ENCODE measurements at places on chromosomes 5 and 9.

GRCh38 chr5:176785184-176786145 is 24.9 kb upstream of the UNC5A start:
- no peak for DNase-seq

GRCh38 chr9:126151686-126152134 is 174.9 kb upstream of the MVB12B start:
- DNase-seq: peak; percentile 13

- no peak for DNase-seq
Observed at GRCh38 chr5:41345295-41345694, 132.0 kb upstream of the C6 start.

DNA sequence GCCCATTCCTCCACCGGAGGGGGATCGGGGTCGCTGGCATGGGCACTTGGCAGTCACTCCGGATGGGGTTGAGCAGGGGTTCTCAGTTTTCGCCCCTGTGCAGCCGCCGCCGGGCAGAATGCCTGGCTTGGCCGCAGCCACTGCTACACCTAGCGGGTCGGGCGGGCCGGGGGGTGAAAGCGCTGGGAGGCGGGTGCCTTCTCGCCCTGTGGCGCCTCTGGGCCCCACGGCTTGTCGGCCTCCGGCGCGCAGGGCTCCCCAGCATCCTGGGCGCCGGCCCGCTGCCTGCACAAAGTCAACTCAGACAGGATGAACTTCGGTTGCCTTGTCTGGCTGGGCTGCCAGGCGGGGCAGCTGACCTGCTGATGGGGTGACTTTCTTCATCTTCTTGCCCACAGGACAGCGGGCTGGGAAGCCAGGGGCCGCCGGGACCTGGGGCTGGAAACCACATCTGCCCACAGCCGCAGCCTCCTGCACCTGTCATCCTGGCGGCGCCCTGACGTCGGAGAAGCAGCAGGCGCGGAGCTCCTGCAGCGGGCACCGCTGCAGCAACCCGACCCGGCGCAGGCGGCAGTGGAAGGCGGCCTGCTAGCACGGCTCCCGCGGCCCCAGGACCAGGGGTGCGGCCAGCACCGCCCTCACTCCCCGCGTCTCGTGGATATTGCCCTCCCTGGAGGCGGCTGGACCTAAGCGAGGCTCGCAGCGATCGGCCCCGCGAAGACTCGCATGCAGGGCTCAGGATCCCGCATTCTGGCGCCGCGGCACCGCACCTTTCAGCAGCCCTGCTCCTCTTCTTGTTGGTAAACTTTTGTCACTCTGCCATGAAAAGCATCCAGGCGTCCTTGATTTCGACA is 1.3 kb upstream of the ANKRD18A start:
- no peak for DNase-seq

DNA sequence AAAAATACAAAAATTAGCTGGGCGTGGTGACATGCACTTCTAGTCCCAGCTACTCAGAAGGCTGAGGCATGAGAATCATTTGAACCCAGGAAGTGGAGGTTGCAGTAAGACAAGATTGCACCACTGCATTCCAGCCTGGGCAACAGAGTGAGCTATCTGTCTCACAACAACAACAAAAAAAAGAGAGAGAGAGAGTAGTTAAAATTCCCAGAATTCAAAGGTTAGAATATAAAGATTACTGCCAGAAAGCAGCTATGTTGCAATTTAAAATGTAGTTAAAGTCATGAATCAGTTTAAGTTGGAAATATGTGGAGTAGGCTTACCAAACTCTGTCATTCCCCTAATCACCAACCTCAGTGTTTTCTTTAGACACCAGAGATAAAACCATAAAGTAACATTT is 58.7 kb upstream of the SUSD1 start:
- DNase-seq: peak; percentile 63

DNA sequence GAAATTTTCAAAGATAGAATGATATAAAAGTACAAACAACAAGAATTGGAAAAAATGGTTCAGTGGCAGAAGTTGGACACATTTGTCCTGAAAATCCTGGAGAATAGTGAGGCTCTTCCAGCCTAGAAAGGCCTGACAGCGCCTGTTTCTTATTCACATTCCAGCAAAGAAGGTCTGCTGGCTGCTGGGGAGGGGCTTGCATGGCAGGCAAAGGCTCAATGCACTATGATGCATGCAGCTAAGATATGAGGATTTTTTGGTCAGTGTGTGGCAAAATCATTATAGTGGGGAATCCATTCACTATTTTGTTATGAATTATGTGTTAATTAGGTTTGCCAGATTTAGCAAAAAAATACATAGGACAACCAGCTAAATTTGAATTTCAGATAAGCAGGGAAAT is 243.9 kb upstream of the SLC30A5 start:
- no peak for DNase-seq

DNA sequence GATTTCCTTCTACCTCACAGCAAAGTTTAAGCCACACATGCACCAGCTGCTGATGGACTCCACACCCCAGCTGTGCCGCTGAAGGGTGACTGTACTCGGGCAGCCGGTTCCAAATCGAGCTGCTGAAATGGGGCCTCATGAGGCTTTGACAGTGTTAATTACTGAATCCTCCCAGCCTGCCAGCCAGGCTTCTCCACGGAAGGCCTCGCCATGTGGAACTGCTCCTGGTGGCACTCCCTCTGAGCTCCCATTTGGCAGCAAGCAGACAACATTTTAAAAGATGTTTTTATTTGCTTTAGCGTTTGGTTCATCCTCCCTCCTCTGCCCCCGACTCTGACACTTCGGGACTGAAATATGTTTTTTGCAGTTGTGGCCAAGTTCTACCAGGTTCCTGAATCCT is 479.4 kb upstream of the MPDZ start:
- no peak for DNase-seq

- DNase-seq: no peak
Observed at GRCh38 chr9:113313261-113313660, 10.1 kb upstream of the RNF183 start.

DNA sequence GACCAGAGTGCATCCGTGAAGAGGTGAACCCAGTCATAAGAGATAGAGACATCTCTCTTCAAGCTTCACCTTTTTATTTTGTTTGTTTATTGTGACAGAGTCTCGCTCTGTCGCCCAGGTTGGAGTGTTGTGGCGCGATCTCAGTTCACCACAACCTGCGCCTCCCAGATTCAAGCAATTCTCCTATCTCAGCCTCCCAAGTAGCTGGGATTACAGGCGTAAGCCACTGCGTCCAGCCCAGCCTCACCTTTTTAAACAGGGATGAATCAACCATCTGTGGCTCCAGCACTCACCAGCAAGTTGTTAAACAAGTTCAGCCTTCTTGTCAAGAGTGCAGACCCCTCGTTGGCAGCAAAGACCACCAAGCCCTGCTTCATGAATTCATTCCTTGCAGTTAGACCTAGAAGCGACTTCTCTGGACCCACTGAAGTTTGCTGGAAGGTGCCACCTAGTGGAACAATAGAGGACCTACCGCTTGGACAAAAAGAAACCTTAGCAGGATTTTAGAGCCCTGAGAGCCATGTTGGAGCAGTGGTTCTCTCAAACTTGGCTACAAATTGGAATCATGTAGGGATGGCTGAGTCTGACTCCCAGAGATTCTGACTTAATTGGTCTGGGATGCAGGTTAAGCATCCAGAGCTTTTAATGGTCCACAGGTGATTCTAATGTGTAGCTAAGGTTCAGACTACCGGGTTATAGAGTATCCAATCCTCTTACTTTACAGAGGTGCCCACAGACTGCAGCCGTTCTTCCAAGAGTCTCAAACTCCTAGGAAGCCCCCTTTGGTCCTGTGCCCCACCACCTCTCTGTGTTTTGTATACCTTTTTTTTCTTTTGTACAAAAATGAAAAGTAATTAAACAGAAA is 10.5 kb upstream of the GALNT10 start:
- DNase-seq: peak; percentile 78
